CD4-positive, CD25-positive, alpha-beta regulatory T cell (primary cell): ENCODE measurements at places on chromosomes 2 and 18.
A peak's percentile ranks its signal among the peaks of the same experiment; 100 is the strongest.

DNA sequence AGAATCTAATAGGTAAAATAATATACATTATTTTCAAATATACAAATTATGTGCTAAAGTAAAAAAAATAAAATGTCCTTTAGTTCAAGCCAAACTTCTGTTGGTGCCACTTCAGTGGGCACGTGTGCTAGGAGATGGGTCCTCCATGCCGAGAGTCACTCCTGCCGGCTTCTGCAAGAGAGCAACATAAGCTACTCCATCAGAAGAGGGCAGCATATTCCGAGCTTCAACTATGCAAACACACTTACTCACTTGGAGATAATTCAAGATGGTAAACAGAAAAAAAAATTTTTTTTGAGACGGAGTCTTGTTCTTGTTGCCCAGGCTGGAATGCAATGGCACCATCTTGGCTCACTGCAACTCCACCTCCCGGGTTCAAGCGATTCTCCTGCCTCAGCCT, 24.4 kb downstream of the CNOT11 start:
- no peak for DNase-seq

DNA sequence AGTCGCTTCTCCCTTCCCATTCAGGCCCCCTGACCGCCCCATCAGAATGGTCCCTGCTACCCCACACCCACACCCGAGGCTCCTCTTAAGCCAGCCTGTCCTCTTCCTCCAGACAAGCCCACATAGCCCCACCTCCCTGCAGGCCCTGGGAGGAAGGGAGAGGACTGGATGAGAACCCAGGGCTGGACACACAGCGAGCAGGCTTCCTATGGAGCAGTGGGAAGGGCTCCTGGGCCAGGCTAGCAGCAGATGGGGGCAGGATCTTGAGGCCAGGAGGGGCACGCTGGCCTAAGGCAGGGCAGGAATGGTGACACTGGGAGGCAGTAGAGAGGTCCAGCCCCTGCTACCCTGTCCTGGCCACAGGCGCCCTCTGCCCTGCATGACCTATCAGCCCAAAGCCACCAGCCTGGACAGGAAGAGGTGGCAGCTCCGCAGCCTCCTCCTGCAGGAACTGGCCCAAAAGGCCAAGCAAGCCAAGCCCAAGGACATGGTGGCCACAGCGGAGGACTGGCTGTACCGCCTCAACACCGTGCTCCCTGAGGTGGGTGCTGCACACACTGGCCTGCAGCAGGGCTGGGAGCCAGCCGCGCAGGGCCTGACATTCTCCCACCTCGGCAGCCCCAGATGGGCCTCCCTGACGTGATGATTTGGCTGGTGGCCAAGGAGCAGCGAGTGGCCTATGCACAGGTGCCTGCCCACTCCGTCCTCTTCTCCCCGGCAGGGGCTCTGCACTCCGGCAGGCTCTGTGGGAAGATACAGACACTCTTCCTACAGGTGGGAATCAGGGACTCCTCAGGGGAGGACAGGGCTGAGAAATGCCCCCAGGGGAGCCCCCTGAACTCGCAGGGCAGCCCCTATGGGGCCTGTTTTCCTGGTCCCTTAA, 43.3 kb downstream of the FER1L5 start:
- DNase-seq: no peak

- no peak for DNase-seq
Observed at GRCh38 chr2:220071696-220072095, 444.3 kb downstream of the SLC4A3 start.

GRCh38 chr2:15775753-15776628, 164.4 kb upstream of the MYCN start:
- no peak for DNase-seq

DNA sequence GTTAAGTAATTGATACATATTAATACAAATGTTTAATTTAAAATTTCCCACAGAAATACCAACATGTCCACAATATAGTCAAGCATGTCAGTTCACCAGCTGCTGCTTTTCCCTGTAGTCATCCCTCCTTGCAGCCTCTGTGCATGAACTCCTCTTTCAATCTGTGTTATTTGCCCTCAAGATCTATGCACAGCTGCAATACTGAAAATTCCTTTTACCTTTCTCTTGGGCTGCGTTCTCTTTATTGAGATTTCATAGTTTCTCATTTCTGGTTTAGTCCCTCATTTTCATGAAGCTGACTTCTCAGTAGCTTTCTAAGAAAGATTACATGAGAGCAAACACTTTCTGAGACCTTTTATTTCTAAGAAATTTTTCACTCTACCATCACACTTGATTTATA, 464.9 kb downstream of the PARD3B start:
- peak; percentile 39 for DNase-seq
